ENCODE measurements at places on chromosomes 4 and X.

DNA sequence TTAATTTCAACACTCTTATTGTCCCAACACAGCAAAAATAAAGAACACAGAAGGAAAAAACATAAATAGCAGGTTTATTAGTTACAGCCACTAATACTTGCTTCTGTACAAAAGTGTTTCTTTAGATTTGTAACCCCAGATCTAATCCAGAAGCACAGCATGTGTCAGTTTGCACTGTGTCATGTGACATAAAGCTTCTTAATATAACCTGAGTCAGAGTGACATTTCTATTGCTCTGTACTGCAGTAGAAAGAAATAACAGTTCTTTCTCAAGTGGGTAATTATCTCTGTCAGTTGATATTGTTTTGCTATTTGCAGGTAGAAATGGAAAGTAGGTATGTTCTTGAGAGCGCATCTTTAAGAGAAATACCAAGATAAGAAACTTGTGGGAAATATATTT lies 422.5 kb downstream of the ZIC3 start:
- no peak for DNase-seq

DNA sequence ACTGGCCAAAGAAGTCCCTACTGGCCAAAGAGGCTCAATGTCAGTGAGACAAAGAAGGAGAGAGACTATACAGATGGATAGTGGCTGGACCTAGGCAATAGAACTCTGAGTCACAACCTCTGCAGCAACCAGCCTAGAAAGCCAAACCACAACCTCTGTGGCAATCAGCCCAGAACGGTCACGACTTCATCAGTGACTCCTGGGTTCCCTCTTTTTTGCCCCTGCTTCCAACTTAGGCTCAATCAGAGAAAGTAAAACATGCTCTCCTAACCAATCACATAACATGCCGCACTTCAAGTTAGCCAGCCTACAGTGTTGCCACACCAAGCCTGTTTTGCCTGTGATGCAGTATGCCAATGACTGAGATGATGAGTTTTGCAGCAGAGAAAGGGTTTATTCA lies 203.4 kb downstream of the ANAPC10 start:
- no peak for DNase-seq

GRCh38 chrX:16786791-16787735 lies 797 bp downstream of the TXLNG start:
- no peak for DNase-seq

DNA sequence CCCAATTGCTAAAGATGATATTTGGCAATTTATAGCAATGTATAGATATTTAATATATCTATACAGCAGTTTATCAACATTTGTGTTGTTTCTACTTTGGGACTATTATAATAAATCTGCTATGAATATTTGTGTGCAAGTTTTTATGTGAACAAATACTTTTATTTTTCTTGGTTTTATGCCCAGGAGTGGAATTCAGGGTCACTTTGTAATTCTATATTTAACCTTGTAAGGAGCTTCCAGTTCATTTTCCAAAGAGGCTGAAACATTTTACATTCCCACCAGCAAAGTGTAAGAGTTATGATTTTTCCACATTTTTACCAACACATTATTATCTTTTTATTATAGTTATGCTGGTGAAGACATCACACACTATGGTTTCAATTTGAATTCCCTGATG lies 801.3 kb downstream of the PCDH18 start:
- no peak for DNase-seq

DNA sequence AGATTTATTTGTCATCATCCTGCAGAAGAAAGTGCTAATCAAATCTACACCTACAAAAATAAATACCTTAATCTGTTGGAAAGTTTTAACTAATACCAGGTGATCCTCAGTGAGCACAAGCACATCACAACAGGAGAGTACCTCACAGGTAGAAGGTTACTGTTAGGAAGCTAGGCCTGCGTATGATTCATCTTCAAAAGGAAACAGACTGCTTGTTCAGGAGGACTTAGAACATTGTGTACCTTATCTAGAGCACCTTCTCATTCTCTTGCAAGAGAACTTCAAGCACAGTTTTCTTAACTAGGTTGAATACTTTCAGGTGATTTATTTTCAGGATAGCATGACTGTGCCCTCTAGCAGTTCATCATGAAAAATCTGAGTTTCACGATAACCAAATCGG lies 54.2 kb downstream of the MND1 start:
- no peak for DNase-seq
